ENCODE measurements at places on chromosomes 6 and 20. TPM values are rescaled to one million over a fixed set of nuclear protein-coding genes. Genes with fewer than 3 reads are reported as not detected.

The CGA gene
- total RNA-seq = not detected

The SPO11 gene
- not detected for total RNA-seq

The LPA gene
- total RNA-seq = not detected

The C6orf136 gene
- 7.6 TPM for total RNA-seq

The CALHM6 gene
- total RNA-seq = 2.0 TPM

The SENP6 gene
- total RNA-seq = 38.0 TPM

The ESR1 gene
- total RNA-seq = 0.13 TPM

The MOG gene
- total RNA-seq = not detected

The HMGCLL1 gene
- total RNA-seq = 0.39 TPM

The CTCFL gene
- not detected for total RNA-seq

The CDS2 gene
- 18.6 TPM for total RNA-seq

The ENPP4 gene
- 0.39 TPM for total RNA-seq

The PRICKLE4 gene
- 1.6 TPM for total RNA-seq

The HLA-DPA1 gene
- total RNA-seq = 1.8 TPM

The PCK1 gene
- total RNA-seq = not detected

The CARMIL1 gene
- 3.4 TPM for total RNA-seq

The LY6G6D gene
- total RNA-seq = not detected

The SLC22A23 gene
- total RNA-seq = 6.5 TPM

The ZNF165 gene
- 0.16 TPM for total RNA-seq

The SIRPD gene
- not detected for total RNA-seq

The BMP7 gene
- total RNA-seq = not detected

The PDYN gene
- not detected for total RNA-seq

The C6orf58 gene
- not detected for total RNA-seq

The KCNK16 gene
- total RNA-seq = not detected

The RIMS4 gene
- not detected for total RNA-seq
